ENCODE measurements at places on chromosomes 1 and 21.

- DNase-seq: no peak
These were observed 6.9 kb upstream of the SLC35D1 start for GRCh38 chr1:67060811-67061218.

DNA sequence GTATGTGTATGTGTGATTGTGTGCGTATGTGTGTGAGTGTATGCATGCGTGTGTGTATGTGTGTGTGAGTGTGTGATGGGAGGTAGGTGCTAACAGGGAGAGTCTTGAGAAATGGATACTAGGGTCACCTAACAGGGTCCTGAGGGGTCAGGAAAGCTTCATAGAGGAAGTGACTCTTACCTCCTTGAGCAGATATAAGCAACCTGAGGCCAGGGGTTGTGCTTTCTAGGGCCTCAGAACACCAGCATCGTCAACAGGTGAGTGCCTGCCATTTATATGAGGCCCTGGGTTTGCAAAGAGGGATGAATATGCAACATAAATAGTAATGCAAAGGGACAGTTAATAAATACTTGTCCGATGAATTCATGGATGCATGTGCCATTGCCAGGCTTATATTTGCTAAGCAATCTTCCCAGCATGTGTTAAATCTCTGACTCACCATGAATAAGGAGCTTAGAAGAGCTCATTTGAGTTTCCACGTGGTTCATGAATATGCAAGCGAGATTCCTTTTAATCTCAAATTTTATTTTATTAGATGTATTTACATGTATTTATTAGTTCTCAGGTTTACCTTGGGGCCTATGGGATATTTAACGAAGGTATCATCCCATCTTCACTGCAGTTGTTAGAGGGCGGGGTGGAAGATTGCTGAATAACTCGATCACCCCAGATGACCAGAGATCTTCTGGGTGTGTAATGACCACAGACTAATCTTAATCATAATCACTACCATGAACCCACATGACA, 438.3 kb downstream of the CAMTA1 start:
- DNase-seq: no peak

GRCh38 chr1:212641956-212642355, 33.4 kb downstream of the ATF3 start:
- DNase-seq: no peak

GRCh38 chr1:99347041-99347684, 82.9 kb downstream of the PLPPR4 start:
- no peak for DNase-seq

GRCh38 chr1:210257698-210258529, 25.3 kb downstream of the SERTAD4 start:
- no peak for DNase-seq

GRCh38 chr1:158059984-158060383, 66.5 kb downstream of the KIRREL1 start:
- no peak for DNase-seq

GRCh38 chr1:224591326-224591725, 24.8 kb upstream of the CNIH3 start:
- no peak for DNase-seq

All from stimulated activated CD8-positive, alpha-beta memory T cell treated with anti-CD3 and anti-CD28 coated beads, Interleukin-15, amount 100 ng/mL, for 24 hours (primary cell).